ENCODE measurements at places on chromosomes 7 and 10. TPM values are rescaled to one million over a fixed set of nuclear protein-coding genes. Genes with fewer than 3 reads are reported as not detected.

The WNT8B gene
- polyA plus RNA-seq: 0.24 TPM

DNA sequence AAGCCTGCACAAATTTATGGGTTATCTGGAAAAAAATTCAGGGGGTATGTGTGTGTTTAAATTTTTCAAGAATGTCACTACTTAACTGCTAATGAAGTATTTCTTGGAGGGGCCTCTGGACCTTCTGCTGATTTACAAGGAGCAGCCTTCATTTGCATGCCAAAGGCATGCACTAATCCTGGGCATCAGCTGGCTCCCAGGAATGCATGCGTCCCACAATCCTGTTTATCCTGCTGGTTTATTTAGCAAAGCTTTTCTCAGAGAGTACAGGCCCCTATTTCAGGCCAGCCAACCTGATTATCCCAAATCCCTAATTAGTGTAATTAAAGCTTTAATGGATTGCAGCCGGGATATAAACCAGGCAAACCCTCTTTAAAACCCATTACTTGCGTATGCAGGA lies 170.4 kb downstream of the TAX1BP1 start:
- H3K4me3 ChIP-seq: no peak overlapping the region
- no peaks in the 10 kb centered on the region for H3K36me3 ChIP-seq
- no peaks in the 10 kb centered on the region for H3K27me3 ChIP-seq
- no peak overlapping the region for H3K27ac ChIP-seq

GRCh38 chr7:38215115-38215514 lies 37.1 kb downstream of the STARD3NL start:
- H3K36me3 ChIP-seq: peaks cover 32% of the 10 kb centered on the region
- no peak overlapping the region for H3K27ac ChIP-seq
- no peaks in the 10 kb centered on the region for H3K27me3 ChIP-seq
- no peak overlapping the region for H3K4me3 ChIP-seq
- DNase-seq: no peak
- peaks cover 19% of the 10 kb centered on the region for H3K4me1 ChIP-seq

DNA sequence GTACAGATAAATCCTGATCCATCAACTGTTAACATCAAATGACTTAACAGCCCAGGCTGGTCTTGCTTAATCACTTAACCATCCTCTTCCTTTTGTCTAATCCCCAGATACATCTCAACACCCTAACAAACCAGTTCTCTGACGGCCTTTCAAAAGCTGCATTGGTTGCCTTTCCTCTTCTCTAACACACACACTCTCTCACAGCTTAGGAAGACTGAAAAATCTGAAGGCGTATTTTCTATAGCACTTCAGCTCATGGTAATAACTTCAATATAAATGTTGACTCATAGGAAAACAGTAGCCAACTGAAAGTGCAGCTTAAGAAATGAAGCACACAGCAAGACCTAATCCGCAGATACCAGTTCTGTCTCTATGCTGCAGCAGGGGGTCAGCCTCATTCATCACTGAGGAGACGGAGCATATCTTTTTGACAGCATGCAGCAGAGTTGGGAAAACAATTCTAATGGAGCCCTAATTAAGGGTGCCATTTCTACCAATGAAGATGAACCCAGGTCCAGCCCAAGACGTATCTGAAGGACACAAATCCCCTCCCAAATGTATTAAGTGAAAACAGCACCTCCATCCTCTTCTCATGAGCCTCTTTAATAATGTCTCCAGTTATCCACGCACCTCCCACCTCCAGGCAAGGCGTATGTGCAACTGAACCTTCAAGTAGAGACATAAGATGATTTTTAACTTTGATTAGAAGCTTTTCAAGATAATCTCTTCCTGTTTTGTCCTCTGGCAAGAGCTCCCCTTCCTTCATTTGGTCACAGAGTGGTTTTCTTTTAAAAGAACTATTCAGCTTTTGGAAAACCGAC lies 211.7 kb upstream of the NFE2L3 start:
- H3K27ac ChIP-seq: peak overlapping the region; percentile 52
- H3K4me1 ChIP-seq: peaks cover 11% of the 10 kb centered on the region
- no peak for DNase-seq
- no peaks in the 10 kb centered on the region for H3K36me3 ChIP-seq
- no peak overlapping the region for H3K4me3 ChIP-seq

GRCh38 chr7:156236181-156236889 lies 404.2 kb upstream of the RNF32 start:
- DNase-seq: no peak
- H3K27me3 ChIP-seq: no peaks in the 10 kb centered on the region
- H3K4me1 ChIP-seq: no peaks in the 10 kb centered on the region
- no peak overlapping the region for H3K27ac ChIP-seq
- no peak overlapping the region for H3K4me3 ChIP-seq
- H3K36me3 ChIP-seq: no peaks in the 10 kb centered on the region

The FKBP14 gene
- 1.1 TPM for polyA plus RNA-seq

The SLC26A5 gene
- not detected for polyA plus RNA-seq

- H3K36me3 ChIP-seq: no peaks in the 10 kb centered on the region
Measured at GRCh38 chr10:65358565-65358964, 1567.3 kb upstream of the LRRTM3 start.

DNA sequence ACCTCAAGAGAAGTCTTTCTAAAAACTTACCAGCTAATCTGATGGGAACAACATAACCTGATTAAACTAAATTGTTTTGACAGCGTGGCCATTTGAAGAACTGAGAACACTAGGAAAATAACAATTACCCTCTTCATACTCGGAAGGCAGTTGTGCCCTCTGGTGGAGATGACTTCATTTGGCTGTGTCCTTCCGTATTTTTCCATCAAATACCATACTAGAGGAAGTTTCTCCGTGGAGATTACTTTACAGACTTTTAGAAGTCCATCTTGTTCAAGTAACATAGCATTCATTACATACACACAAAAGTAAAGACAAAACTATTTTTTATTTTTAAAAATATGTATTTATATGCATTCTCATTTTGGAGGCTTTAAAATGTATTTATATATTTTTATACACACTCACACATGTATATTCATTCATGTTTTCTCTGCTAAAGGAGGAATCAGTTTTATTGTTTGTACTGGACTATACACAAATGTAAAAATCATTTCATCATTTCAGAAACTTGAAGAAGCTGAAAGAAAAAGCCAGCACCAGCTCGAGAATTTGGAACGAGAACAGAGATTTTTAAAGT lies 25.2 kb downstream of the SMNDC1 start:
- H3K27ac ChIP-seq: no peak overlapping the region
- H3K4me1 ChIP-seq: peaks cover 15% of the 10 kb centered on the region
- H3K4me3 ChIP-seq: no peak overlapping the region
- no peaks in the 10 kb centered on the region for H3K27me3 ChIP-seq
- peaks cover 22% of the 10 kb centered on the region for H3K36me3 ChIP-seq

DNA sequence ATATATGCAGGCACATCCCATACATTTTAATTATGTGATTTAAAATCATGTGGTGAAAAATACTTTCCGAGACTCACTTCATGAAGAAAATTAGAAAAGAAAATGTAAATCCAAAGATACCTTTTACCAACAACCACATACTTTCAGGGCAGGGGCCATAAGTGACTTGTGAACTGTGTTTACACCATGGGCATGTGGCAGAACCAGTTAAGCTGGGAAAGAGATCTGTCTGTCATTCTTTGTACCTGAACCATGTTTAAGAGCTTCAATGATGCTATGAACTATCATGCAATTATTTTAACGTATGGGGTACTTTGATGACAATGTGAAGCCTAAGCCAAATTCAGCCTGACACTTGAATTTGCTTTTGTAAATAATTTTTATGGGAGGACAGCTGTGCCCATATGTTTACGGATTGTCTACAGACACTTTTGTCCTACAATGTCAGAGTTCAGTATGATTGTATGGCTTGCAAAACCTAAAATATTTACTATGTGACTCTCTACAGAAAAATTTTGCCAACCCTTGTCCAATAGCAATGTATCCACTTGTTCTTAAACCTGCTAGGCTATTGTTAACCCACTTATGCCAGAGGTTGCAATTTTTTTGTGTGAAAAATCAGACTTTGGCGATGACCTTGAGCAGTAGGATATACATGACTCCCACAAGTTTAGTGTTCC lies 654.6 kb downstream of the TNS3 start:
- H3K4me1 ChIP-seq: no peaks in the 10 kb centered on the region
- no peaks in the 10 kb centered on the region for H3K27me3 ChIP-seq
- H3K4me3 ChIP-seq: no peak overlapping the region
- H3K36me3 ChIP-seq: no peaks in the 10 kb centered on the region
- DNase-seq: no peak

- H3K4me1 ChIP-seq: no peaks in the 10 kb centered on the region
- H3K27me3 ChIP-seq: no peaks in the 10 kb centered on the region
- no peak for DNase-seq
- H3K36me3 ChIP-seq: no peaks in the 10 kb centered on the region
Measured at GRCh38 chr10:82643601-82644000, 768.6 kb downstream of the NRG3 start.

The C10orf105 gene
- not detected for polyA plus RNA-seq

DNA sequence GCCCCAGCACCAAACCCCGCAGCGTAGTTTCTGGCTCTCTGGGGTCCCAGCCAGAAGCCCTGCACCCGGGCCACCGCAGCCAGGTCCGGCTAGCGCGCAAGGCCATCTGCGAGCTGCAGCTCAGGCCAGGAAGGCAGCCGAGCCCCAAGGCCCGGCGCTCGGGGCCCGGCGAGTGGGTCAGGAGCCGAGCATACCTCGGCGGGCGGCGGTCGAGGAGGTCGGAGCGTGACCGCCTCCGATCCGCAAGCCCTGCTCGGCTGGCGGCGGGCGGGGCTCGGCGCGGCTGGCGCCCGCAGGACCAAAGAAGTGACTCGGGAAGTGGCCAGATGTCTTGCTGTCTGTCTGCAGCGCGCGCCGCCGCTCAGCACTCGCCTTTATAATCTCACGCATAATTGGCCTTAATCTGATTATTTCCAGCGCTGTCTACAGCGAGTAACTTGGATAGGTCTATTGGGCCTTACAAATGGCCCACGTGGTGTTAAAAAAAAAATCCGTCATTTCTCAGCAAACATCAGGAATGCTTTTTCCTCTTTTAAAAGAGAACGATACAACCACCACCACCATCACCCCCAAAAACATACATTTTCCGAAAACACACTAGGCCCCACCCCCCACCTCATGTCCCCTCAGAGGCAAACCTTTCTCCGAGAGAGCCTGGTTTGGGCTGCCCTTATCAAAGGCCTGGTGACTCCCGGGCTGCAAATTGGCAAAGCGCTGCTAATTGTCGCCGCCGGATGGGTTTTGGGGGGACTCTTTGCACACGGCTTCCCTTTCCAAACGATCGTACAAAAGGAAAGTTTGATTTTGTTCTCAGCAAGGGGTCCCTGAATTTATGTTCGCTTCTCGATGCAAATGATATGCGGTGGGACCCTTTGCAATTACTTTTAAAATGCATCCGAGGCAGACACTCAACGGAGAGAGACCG lies at the start of gene DRGX:
TSS of gene DRGX (minus strand) at position 349 of the 925 bp plus-strand sequence. CDS start 649 bp downstream, outside the sequence.
- peaks cover 3% of the 10 kb centered on the region for H3K4me1 ChIP-seq
- H3K27ac ChIP-seq: no peak within 1 kb of the TSS
- peak within 1 kb of the TSS; percentile 48 for H3K4me3 ChIP-seq

The NME8 gene
- not detected for polyA plus RNA-seq
